Activated CD4-positive, alpha-beta memory T cell treated with anti-CD3 and anti-CD28 coated beads, Interleukin-2, amount 10 ng/mL, durations not matched to agents 7 days and 5 days (primary cell): ENCODE measurements at places on chromosomes 5 and 9.

GRCh38 chr5:177099422-177100093 is 12.8 kb downstream of the FGFR4 start:
- DNase-seq: no peak

DNA sequence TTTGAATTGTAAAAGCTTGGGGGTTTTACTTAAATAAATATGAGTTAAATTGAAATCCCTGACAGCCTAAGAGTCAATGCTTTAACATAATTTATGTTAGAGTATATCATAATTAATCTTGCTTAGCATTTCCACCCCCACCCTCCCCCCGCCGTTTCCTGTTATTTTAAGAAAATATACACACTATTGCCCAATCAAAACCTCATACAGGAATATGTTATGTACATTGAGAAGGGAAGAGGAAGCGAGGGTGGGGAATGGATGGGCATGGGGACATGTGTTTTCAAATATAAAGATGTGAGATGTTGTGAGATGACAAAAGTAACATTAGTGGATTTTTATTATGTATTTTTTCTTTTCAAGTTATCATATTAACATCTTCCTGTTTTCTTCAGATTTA is 561.1 kb upstream of the MEF2C start:
- DNase-seq: no peak

DNA sequence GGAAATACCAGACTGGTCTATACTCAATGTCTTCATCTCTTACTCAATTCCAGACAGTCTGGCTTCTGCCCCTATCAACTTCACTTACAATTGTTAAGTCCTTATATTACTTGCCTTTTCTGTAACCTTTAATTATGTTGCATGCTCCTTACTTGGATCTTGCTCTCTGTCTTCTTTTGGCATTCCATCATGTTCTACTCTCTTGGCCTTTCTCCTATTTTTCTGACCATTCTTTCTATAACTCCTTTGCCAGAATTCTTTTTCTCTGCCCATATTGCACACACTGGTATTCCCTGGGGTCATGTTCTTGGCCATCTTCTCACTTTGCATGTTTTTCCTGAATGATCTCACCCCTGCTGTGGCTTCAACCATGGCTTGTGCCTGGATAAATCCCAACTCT is 209.8 kb upstream of the ZNF462 start:
- DNase-seq: no peak

DNA sequence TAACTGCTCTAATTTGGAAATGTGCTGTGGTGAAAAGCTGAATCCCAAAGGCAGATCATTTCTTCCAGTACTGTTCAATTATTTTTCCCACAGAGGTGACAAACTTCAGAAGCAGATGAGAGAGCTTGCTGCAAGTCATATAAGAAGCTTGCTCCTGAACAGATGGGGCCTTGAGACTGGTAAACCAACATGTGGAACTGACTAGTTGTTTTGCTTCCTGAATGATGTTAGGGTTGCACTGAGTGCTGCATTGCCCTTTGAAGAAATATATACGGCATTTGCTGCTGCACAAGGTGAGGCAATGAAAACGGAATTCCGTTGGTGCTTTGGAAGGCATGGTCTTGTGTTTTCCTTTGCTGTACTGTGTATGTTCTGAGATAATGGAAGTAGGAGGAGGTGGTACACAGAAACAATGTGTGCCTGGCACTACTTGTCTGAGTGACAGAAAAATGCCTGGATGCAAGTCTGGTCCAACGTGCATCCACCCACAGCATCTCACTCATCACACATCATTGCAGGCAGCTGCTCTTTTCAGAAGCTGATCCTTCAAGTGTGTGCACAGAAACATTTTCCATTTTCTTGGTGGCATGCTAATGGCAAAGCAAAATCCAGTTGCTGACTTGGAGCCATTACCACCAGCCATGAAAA is 76.9 kb downstream of the ANKH start:
- DNase-seq: no peak

DNA sequence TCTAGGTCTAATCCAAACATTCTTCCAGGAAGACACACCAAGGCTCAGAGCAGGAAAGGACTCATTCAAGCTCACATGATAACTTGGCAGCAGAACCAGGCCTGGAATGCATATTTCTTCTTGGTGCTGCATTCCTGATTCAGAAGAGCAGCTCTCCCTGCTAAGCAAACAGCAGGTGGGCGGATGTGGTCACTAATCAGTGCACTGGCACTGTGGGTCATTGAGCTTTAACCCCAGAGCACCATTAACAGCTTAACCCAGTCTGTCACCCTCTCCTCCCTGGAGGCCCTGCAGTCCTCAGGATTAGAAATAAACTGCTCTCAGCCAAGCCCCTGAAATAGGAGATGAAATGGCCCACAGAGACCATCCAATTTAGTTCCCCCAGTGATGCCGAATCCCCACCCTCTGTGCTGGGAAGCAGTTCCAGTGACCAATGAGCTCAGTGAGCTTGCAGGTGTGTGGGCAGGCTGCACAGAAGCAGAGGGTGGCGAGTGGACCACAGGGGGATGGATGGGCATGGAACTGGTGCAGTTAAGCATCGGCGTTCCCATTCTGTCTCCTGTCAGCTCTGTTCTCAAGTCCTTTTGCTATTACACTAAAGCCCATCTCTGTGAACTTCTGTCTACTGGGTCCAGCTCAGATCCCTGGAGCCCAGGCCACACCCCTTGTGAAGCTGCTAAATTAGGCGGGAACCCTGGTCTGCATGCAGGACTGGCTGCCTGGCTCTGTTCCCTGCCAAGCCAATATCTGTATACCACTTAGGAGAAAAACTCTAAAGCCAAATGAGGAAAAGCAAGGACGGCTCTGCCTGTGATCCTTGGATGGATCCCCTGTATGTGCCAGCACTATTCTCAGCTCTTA is 16.6 kb upstream of the MEGF9 start:
- no peak for DNase-seq

GRCh38 chr5:109062664-109063063 is 315.0 kb downstream of the FER start:
- DNase-seq: no peak

DNA sequence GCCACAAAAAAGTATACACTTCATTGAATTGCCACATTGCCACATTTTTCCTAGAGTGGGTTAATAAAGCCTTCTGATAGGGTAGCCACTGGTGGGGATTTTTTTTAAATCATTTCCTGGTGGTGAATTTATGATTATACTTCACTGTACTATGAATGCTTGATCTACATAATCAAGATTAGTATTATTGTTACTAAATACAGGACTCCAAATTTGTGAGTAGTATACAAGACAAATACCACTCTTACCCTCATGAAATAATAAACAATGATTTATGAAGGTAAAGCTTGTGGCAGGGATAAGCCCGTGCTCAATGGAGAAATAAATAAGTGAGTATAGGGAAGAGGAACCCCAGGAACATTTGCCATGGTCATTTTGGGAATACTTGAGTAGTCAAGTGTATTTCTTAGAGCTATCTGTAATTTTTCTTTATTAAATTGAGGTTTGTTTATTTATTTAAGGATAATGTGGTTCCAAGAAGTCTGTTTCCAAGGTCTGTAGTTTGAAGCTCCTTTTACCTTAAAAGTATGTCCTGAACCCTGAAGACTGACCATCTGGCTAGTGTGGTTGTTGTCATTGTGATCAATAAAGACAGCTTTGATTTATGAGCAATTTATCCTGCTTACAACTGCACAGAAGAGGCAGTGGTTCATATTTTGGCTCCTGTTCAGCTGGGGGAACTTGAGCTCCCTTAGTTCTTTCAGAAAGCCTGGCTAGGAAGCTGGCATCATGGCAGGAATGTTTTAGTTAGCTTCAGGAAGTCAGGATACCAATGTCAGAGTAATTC is 118.6 kb downstream of the ZSWIM6 start:
- no peak for DNase-seq

GRCh38 chr9:32823551-32823950 is 40.2 kb downstream of the TMEM215 start:
- no peak for DNase-seq

GRCh38 chr5:66362046-66362445 is 217.9 kb downstream of the SREK1 start:
- no peak for DNase-seq

- no peak for DNase-seq
These were observed 300.3 kb upstream of the GRAMD2B start for GRCh38 chr5:126122942-126123341.

DNA sequence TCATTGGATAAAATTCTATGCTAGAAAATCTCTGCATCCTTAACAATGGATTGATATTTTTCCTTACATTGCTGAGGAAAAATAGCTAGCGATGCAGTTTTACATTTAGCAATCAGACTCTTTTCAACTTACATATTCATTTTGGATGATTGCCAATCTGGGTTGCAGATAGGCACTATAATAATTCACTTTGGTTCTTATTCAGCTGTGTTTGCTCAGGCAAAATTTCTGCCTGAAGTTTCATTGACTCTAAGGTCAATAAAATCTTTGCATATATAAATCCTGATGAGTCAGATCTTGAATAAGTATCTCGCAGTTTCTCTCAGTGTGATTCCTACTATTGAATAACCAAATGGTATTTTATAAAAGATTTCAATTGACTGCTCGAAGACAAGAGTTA is 1105.8 kb downstream of the CDH18 start:
- no peak for DNase-seq

DNA sequence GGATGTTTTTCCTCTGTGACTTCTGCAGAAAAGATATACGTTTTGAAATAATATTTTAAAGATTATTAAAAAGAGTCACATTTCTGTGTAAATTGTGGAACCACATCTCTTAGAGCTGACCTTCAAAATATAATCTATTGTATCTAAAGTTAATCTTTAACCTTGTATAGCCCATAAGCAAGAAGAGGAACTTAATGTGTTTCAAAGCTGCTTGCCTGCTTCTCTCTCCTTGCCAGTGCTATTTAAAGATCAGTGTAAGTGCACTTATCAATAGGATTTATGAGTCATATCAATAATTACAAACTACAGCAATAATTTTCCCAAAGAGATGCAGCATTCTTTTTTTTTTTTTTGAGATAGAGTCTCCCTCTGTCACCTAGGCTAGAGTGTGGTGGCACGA is 29.4 kb upstream of the GDA start:
- no peak for DNase-seq

- no peak for DNase-seq
These were observed 414.1 kb downstream of the FAM170A start for GRCh38 chr5:120043431-120043830.

DNA sequence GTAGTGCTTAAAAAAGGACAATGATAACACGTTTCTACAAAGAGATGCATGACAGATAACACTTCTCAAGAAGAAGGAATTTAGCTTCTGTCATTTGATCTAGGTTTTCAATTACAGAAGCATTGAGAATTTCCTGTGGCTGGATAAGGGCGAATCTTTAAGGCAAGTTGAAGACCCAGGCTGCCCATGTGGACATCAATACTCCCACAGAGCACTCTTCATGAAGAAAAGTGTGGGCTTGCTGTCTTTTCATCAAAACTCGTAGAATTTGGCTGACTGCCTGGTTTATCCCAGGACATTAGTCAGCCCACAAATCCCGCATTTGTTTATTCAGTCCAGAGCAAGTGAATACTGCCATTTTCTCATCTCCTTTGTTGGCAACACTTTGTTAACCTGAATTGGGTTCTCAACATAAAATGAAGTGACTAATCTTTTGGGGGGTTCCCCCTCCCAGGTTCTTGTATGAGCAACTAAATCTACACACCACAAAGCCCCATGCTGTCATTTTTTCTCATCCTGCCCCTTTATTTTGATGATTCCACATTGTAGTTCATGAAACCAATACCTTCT is 43.4 kb upstream of the CDKN2B start:
- DNase-seq: peak; percentile 34

DNA sequence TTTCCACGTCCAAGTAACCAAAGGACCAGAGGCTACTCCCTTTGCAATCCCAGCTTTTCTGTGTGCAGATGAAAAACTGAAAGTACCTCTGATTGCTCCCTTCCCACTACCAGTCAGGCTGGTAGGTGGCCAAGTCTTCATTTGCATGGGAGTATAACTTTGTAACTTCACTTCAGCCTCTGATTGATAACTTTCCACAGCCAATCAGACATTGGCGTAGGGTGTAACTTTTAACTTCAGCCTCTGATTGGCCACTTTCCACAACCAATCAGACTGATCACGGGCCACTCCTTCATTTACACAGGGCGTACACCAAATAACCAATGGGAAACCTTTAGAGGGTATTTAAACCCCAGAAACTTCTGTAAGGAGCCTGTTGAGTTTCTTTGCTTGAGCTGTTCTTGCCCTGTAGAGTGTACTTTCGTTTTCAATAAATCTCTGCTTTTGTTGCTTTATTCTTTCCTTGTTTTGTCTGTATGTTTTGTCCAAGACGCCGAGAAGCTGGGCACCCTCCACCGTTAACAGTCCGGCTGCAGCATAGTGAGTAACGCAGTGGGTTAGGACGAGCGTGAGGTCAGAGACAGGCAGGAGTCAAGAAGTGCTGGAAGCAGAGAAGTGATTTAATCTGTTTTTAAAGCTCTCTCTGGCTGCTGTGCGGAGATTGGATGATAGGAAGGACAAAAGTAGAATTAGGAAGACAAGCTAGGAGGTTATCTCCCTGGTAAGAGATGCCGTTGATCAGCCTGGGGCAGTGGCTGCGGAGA is 3.5 kb upstream of the EXOSC2 start:
- DNase-seq: no peak

GRCh38 chr9:107751567-107752210 is 262.1 kb upstream of the KLF4 start:
- DNase-seq: no peak

DNA sequence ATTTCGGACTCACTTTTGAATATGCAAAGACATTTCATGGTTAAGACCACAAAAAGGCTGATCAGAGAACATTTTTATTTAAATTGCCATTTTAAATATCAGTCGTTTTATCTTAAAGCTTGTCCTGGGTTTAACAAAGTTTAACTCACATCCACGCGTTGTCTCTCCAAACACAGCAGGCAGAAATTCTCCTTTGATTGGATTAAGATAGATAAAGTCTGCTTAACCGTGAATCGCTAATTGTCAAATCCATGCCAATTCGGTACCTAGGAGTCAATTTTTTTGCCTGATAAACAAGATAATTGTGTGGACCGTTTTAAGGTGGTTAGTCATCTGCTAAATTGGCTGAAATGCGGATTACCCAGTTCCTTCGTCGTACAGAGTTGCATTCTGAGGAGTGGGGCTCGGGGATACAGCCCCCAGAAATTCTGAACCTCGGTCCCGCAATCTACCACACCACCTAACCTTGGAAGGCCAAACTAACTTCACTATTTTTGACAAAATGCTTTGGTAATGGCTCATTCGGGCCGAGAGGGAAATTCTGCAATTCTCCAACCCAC is 665 bp upstream of the BTF3 start:
- no peak for DNase-seq

DNA sequence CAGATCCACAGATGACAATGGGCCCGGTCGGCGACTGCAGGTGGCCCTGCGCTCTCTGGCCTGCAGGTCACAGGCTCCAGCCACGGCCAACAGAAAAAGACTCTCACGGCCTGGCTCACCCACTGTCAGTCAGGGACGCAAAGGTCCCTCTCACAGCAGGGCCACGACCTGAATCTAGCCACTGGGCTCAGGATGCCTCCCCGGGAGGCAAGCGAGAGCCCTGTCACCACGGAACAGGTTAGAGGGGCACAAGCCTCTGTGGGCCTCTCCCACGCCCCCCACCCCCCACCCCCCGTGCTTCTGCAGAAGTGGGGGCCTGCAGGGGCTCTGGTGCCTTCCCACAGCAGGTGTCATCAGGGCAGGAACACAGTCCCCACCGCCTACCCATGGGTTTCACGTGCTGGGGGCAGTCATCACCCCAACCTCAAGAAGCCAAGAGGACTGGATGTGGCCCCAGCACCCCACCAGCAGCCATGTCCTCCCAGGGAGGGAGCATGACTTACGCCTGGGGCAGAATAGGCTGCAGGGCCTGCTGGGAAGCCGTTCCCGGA is 17.3 kb upstream of the EGFL7 start:
- DNase-seq: no peak

GRCh38 chr5:154076240-154076922 is 37.6 kb downstream of the MFAP3 start:
- DNase-seq: no peak
